ENCODE measurements at places on chromosomes 2 and 18.

DNA sequence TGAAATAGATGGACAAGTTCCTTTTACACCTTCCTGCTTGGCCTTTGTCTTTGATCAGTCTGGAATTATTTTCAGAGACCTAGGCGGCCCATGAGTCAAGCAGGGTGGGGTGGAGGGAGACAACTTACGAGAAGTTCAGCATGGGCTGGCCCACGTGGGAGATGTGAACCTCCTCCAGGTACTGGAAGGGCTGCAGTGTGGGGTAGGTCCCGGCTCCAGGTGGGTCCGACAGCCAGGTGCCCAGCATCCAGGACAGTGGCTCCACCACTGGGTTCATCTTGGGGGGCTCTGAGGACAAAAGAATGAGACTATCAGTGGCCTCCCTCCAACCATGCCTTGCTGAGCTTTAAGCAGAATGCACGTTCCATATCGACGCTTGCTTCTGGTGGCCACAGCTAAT, 30.8 kb downstream of the THAP4 start:
- DNase-seq: no peak

GRCh38 chr2:28748176-28748575, 3.5 kb upstream of the PPP1CB start:
- DNase-seq: no peak

DNA sequence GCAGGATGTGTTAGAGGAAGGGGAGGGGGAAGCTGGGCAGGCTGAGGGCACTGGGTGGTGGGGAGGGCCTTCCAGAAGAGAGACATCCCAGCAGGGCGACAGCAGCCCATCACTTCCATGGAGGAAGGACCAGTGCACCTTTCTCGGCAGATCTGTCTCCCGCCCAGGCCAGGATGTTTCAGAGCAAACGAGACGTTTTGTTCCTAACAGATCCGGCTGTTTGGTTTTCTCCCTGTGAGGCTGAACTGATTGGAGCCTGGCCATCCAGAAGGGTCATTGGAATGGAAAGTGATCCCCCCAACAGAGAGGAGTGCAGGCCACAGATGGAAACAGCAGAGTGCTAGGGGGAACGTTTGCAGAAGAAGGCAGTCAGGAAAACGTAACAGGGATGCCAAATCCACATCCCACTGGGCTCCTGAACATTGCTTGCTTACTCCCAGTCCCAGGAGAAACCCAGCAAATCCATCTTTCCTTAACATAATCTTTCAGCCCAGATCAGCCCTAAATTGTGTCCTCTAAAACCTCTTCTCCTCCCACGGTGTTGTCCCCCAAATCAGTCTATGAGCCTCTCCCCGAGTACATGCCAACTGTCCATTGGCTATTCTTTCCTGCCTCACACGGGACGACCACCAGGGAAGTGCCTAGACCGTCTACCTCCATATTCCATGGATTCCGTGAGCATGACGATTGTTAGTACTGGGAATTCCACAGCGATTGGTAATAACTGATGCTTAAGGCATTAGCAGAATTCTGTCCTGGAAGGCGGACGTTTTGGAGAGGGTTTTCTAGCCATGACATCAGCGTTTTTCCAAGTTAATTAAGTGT, 126.8 kb downstream of the SEPTIN10 start:
- no peak for DNase-seq

- DNase-seq: no peak
Measured at GRCh38 chr2:194661431-194661830, 995.6 kb upstream of the SLC39A10 start.

GRCh38 chr2:19837235-19837766, 64.5 kb downstream of the TTC32 start:
- DNase-seq: no peak

- no peak for DNase-seq
Measured at GRCh38 chr2:20625491-20626391, 25.2 kb downstream of the HS1BP3 start.
